ENCODE measurements at places on chromosomes 1 and 21.
A peak's percentile ranks its signal among the peaks of the same experiment; 100 is the strongest.

GRCh38 chr21:45983981-45984551, 2.5 kb downstream of the COL6A1 start:
- DNase-seq = peak; percentile 63

DNA sequence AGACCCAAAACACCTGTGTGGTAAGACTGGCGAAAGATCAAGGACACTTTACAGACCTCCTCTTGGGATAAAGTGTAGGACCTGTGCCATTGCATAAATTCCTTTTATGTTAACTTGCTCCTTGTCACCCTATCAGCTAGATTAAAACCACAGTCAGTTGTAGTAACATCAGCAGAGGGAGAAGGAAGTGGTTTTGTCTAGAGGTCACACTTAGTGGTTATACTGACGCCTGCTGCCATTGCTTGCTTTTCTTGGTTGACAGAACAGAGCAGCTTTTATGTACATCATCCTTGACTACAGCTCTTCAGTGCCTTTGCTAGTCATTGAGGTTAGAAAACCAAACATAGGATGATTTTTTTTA, 101.4 kb downstream of the PBX1 start:
- DNase-seq = no peak

GRCh38 chr1:224809613-224810012, 119.9 kb upstream of the DNAH14 start:
- no peak for DNase-seq

DNA sequence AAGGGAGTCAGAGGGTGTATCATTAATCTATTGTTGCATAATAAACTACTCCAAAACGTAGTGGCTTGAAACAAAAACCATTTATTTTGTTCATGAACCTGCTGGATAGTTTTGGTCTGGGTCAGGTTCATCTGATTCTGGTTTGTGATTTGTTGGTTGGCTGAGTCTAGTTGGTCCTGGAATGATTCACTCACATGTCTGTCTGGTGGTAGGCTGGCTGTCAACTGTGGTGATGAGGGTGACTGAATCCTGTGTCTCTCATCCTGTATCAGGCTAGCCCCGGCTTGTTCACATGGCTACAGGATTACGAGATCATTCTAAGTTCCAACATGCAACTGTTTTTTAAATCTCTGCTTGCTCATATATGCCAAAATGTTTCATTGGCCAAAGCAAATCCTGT, 22.5 kb upstream of the SIKE1 start:
- DNase-seq = no peak

- no peak for DNase-seq
These were observed 890.2 kb upstream of the B3GALT2 start for GRCh38 chr1:194076646-194077045.

DNA sequence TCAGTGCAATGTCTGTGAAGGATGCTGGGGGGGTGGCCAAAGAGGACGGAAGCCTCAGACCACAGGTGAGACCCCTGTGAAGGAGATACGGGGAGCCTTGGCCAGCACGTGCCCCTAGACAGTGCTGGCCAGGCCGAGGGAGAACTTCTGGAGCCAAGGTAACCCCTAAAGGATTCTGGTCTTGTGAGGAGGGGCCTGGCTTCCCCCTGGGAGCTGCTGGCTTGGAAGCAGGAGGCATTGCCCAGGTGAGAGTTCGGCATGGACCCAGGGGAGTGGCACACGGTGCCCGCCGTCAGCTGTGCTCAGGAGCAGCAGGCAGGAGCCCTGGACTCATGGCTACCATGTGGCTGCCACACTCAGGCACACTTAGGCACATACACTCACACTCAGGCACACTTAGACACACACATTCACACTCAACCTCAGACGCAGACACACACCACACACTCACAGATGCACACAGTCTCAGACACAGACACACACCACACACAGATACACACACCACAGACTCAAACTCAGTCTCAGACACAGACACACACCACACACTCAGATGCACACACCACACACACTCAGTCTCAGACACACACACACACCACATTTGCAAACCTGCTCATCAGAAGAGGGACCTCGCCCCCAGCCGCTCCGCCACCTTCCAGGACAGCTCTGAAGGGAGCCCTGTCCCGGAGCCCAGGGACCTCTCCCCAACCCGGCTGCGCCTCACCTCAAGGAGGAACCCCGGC, 1.1 kb upstream of the COL6A2 start:
- DNase-seq = no peak

DNA sequence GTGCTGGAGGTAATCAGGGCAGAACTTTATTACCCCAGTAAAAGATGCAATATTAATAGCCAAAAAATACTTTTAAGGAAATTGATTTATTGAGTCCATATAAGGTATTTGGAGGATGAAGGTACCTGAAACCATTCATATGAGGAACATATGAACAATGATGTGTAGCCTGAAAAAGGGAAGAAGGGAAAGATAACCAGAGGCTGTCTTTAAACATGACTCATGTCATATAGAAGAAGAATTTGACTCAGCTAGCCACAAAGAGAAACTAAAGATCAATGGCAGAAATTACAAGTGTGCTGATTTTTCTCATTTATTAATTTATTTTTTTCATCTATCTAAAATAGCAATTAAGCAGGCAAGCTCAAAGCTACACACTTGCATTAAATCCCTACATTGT, 136.2 kb upstream of the DUSP10 start:
- DNase-seq = no peak

DNA sequence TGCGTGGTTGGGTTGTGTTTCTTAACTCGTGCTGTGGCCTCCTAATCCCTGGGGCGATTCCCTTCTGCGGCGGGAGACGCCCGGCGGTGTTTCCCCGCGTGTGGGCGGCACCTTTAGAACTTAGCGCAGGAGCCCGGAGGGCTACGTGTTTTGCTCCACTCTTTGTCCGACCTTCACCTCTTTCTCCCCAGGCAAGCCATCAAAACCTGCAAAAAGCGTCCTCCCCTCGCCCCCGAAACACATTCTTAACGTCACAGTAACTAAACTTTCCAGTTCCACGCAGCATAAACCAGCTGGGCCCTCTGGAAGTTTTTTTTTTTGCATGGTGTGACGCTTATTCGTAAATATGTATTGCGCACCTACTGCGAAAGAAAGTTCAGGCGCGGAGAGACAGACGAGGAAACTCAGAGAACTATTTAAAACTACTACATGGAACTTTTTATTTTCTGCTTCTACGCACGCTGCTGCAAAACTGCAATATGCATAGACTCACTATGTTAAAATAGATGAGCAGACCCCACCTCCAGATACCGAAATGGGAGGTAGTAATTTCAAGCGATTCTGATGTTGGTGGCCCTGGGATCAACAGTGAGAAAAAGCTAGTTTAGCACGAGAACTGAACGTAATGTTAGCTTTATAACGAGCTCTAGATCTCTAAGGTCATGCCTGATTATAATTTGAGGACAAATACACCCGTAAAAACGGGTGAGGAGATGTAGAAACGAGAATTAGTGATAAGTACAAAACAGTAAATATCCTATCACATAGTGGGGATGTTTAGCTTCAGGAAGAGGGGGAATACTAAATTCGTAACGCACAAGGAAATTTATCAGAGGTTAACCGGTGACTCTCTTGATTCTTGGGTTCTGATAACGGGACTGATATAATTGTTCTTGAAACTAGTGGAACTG, 920 bp downstream of the MTR start:
- DNase-seq = no peak

- DNase-seq = no peak
These were observed 126.2 kb upstream of the COL6A1 start for GRCh38 chr21:45855248-45855811.

DNA sequence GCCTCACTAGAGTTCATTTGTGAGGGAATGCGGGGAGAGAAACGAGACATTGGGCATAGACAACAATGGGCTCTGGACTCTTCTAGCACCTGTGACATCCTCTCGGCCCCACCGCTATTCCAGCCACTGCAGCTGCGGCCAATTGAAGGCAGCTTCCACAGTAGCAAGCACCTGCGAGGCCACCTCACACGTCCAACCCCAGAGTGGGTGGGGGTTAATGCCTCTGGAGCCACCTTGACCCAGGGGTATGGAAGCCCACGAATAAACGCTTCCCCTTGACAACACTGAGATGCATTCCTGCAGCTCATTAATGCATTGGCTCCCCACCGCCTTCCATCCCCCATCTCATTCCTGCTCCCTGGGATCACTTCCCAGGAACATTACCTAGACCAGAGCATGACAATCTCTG, 104.4 kb downstream of the GLIS1 start:
- no peak for DNase-seq

DNA sequence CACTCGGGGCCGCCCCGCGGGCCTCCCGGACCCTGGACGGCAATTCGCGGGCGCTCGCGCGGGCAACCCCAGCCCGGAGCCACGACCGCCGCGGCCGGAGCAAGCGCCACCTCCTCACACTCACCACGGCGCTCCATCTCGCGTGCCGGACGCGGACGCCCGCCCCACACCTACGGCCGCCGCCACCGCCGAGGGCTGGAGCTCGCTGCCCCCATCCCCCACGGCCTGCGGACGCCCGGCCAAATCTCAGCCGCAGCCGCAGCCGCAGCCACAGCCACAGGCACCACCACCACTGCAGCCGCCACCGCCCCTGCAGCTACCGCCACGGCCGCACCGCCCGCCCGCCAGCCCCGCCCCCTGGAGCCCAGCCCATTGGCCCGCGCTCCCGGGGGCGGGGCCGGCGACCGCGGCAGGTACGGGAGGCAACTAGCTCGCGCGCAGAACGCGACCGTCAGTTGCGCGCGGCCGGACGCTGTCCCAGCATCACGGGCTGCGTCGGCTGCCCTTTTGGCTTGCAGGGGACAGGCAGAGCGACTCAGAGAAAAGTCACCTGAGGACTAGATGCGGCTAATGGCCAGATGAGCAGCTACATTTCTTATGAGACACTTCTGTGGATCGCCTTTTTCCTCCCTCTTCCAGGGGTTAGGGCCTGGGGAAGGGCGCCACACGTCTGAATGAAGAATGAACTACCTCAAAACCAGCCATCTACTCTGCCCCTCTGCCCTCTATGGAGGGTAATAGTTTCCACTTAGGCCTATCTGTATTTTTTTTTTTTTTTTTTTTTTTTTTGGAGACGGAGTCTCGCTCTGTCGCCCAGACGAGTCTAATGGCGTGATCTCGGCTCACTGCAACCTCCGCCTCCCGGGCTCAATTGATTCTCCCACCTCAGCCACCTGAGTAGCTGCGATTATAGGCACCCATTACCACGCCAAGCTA, at the start of gene ARHGAP29:
TSS of gene ARHGAP29 (minus strand) at position 294 of the 936 bp plus-strand sequence. CDS start 5,973 bp downstream, outside the sequence.
- peak; percentile 49 for DNase-seq

GRCh38 chr21:38533887-38534286, 35.6 kb upstream of the ERG start:
- DNase-seq = no peak

DNA sequence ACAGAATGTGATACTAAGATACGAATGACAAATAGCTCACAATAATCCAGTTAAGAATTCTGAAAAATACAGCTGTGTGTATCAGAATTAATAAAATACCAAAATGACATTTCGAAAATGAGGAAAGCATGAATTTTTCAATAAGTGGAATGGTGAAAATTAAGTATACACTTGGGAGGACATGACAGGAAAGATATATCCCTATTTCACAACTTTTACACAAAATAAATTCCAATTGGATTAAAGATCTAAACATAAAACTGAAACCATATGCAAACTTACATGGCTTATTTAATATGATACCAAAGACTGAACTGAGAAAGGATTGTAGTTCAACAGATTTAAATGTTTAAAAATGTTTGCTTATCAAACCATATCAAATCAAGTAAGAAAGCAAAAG, 510.4 kb upstream of the ADAMTS5 start:
- DNase-seq = no peak

DNA sequence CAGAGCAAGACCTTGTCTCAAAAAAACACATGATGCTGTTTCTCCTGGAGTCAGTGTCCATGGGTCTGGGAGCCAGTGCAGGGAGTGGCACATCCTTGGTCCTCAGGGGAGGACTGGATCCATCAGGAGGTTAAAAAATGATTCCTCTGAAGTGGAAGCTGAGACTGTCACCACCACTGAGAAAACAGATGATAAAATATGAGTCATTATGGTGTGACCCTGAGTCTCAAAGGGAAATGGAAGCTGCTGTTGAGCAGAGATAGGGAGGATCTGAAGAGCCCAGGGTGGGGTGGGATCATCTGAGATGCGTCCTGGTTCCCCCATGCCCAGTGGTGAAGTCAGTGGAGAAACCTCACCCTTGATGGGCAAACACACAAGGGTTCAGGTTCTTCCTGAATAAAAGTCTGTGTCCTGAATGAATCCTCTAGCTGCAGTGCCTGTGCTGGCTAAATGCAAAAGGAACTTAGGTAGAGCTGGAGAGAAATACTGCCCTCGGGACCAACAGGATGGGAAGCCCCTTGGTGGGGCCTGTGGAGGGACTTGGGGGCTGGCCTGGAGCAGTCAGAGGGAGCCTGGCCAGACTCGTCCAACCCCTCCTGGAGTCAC, 61.6 kb upstream of the TENT5B start:
- DNase-seq = peak; percentile 93

- DNase-seq = no peak
These were observed 57.4 kb downstream of the ESRRG start for GRCh38 chr1:216665856-216666255.

GRCh38 chr1:164510435-164510834, 48.5 kb upstream of the PBX1 start:
- DNase-seq = no peak

Measured in K562 (cell line).